ENCODE measurements at places on chromosomes 3 and 15.

DNA sequence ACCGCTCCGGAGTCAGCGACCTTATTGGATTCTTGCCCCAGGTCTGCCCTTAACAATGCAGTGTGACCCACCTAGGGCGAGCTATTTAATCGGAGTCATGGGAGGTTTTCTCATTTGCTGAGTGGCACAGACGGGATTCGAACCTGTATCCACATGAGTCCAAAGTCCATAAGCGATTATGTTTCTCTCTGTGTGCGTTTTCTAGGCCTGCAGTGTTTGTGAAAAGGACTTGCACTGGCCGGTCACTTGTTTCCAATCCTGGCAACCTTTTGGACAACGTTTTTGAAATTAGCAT lies 691 bp upstream of the HDGFL3 start:
- DNase-seq, result peak; percentile 34

DNA sequence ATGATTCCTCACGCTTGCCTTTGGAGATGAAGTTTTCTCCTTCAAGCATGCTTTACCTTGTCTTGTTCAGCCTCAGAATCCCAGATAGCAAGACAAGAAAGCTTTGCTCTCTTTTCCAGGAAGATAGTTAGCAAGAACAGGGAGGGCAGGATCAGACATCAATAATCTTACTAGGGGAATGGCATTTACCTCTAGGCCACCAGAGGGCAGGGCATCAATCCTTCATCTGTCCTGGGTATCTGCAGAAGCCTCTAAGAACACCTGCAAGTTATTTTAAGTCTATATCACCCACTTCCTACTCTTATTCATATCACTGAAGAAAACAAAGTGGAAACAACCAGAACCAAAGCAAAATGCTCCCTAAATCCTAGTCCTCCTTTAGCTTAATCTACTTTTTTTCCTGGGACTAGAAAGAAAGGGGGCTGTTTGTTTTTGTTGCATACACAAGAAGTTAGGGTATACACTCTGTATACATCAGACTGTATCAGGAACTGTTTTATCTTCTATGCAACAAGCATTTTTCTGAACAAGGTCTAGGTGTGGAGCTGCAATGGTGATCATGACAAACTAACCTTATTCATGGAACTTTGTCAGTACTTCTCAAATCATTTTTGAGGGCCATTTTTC lies 862.5 kb downstream of the CADM2 start:
- DNase-seq, result no peak

- no peak for DNase-seq
These were observed 628.2 kb upstream of the CFAP20DC start for GRCh38 chr3:59677747-59678702.

DNA sequence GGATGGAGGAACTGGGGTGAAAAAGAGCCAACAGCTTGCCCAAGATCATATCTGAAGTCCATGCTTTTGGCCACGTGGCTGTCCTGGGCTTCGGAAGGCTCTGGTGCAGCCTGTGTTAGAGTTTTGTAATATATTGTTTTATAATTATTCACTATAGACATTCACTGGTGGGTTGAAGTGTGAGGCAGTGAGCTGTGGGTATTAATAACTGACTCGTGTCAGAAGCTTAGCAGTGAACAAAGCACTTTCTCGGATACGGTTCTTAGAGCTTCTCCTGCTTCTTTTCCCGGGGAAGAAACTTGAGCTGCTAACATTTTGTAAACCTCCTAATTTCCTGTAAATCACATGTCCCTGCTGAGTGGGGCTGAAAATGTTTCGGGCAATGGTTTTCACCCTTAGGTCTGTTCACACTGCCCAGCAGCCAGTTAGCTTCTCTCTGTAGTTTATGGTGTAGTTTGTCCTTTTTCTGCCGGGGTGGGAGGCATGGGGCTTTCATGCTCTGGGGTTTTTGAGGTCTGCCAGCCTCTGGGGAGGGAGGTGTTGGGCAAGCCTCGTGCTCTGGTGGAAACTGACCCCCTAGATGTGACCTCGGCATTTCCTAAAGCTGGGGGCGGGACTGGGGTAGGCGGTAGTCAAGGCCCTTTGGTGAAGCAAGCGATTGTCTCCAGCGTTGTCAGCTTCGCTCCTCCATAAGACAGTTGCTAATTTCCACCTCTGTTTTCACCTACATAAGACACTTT lies 1.7 kb downstream of the MRAS start:
- peak; percentile 29 for DNase-seq

DNA sequence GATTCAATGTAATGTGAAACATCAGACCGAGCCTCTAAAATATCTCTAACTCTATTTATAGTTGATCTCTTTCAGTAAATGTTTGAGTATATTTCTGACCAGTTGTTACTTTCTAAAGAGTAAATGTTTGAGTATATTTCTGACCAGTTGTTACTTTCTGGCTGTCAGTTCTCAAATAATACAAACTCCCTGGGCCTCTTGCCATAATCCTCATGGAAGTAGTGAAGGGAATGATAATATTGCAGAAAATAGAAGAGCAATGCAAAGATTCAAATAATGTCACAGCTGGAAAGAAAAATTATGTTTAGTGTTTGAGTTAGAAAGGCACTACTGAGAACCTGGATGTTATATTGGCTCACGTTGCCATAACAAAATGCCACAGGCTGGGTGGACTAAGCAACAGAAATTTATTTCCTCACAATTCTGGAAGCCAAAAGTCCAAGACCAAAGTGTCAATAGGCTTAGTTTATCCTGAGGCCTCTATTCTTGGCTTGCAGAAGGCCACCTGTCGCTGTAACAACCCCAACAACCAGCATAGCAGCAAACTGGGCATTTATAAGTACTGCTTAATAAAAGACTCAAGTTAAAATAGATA lies 470.6 kb upstream of the BCHE start:
- no peak for DNase-seq

- no peak for DNase-seq
These were observed 33.0 kb downstream of the BLM start for GRCh38 chr15:90750186-90750585.

GRCh38 chr3:192875971-192876565 lies 41.6 kb downstream of the MB21D2 start:
- no peak for DNase-seq

- DNase-seq, result peak; percentile 51
These were observed 94.5 kb downstream of the GOLIM4 start for GRCh38 chr3:168001244-168001643.

DNA sequence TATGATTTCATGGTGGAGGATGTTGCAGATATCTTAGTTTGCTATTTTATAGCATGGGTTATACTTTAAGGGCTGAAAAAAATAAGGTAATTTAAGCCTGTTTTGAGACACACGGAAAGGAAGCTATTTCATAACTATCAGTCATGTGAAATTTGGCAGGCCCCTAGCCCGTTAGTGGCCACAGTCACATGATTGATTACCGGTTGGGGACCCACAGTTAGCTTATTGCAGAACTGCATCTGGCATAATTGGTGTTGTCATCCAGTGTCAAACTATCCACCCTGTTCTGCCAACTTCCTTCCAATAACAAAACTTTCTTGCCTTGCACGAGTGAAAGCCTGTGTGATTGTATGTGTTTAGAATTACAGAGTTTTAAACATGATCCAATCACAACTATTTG lies 35.2 kb downstream of the FNDC3B start:
- DNase-seq, result no peak

GRCh38 chr3:189101594-189101993 lies 70.2 kb upstream of the TPRG1 start:
- no peak for DNase-seq

DNA sequence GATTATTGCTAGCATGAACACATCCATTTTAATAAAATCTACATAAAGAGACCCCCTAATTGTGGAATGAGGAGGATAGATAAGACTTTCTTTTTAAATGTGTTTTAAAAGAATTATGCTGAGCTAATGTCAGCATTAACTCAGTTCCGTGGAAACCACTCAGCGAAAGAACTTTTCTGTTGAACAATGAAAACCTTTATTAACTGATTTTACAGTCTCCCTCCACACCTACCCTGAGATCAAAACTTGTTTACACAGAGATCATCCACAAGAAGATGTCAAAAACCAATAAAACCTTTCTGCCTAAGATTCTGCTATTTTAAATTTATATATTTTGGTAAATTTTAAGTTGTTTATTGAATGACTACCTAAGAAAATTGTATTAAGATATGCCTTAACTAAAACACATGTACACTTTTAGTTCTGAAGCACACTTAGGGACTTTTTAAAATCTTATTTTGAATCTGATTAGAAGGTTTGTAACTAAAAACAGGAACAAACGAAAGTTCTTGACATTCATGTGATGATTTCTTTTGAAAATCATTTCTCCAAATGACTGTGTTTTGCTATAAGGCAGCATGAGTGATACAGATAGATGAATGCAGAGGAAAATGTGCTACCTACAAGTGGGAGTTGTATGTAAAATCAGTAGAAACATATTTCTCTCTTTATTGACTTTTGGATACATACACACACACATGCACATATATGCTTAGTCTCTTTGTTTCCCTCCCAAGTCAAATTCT lies 369.0 kb downstream of the UNC13C start:
- DNase-seq, result no peak

DNA sequence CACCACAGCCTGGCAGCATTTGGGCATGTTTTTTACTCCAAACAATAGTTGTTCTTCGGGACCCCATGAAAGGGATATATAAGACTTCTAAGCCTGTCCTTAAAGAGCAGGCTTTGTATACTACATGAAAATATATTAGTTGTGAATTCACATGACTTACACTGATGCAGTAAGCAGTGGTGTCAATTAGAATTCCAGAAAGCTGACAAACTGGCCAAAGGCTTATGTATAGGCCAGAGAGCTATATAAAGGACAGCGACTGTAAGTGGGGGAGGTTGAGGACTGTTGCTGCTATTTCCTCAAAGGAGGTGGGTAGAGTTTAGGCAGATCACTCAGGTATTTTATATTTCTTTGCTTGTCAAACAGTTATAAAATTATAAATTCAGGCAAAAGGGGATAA lies 24.8 kb downstream of the KPNA4 start:
- peak; percentile 13 for DNase-seq

- peak; percentile 40 for DNase-seq
These were observed 39.0 kb upstream of the POMGNT2 start for GRCh38 chr3:43144761-43145490.

DNA sequence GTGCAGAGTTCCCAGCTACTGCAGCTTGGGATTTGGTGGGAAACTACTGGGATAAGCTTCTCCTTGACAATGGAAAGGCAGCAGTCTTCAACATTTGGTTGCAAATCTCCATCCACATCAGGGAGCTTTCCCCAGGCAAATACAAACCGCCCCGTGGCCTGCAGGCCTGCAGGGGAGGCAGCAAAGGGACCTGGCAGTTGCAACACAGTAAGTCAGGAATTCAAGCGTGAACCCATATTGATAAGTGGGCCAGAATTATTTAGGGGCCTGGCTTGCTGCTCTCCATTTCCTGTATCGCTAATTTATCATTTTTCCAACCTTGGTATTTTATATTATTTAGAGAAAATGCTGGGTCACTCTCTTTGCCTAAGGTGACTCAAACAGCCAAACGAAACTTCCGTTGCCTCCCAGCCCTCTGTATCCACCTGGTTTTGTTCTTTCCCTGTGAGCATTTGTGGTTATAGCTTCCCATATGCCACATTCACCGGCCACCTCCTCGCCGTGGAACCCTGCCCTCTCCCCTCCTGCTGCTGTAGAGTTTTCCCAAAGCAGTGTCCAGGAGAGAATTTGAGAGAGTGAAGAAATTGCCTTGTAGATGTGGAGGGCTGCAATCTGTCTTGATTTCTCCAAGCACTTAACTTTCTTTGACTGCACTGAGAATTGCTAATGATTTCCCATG lies 34.8 kb downstream of the B3GALNT1 start:
- DNase-seq, result no peak

GRCh38 chr3:5314897-5315296 lies 127.4 kb downstream of the EDEM1 start:
- no peak for DNase-seq

DNA sequence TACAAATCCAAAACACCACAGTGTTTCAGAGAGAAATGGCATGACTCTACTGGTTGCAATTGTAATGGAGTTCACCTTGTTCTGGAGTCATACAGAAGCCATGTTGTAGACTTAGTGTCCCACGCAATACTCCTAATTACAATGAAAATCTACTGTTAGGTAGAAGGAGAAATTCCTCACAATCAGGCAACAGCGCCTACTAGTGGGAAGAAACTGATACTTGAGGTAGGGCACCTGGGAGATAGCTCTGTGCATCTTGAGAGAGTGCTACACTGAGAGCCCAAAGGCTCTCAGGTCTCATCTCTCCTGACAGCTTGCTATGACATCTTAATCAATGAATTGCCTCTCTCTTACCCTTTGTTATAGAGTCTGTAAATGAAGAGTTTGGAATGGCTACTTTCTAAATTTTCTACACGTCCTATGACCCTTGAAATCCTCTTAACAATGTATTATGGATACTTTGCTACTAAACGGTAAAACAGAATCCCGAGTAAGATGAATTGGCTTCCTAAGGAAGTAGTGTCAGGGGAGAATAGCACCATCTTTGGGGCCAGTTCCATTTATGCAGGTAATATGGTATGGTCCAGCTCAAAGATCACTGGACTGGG lies 422.7 kb upstream of the TPRG1 start:
- no peak for DNase-seq

DNA sequence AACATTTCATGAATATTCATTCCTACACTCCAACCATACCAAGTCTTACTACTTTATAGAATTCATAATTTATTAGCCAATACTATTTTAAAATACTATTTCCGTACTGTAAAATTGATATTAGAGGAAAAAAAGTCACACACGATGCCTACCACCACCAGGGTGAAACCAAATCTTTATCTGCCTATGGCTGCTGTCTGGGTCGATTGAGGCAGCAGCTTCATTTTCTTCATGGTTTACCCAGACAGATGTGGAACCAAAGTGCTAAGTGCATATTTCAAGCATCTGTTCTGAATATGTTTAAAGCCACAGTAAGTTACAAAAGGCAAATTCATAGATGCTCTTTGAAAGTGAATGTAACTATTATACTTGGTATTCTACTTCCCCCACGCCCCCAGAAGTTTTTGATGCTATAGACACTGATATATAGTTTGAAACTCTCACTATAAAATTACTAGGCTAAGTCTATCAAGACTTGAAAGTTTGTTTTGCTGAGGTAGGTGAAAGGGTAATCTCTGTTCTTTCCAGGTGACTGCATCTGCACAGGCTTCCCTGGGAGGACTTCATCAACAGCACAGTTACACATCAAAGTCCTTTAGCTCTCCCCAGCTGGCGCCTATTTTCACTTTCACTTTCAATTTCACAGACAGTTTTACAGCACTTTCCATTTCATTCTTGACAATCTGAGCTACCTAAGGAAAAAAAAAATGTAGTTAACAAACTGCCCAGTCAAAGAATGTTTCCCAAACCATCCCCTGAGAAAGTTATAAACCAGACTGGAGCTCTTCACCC lies 113.9 kb downstream of the POLQ start:
- peak; percentile 56 for DNase-seq

DNA sequence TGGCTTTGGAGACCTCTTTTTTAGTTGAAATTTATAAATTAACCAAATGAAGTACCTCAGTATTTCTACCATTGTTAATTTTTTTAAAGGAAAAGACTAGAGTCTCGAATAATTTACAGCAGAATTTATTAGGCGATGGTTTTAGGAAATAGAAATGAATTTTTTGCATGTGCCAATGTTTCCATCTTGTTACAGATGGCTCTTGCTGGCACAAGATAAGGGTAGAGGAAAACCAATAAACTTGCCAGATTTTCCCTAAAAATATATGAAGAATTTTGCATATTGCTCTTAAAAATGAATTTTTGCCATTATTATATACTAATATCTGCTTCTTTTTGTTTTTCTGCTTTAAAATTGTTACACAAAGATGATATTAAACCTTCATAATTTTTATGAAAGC lies 380.7 kb downstream of the NLGN1 start:
- no peak for DNase-seq
